Fibroblast of skin of right biceps (primary cell): ENCODE measurements at places on chromosomes 1 and 21.

- no peak for DNase-seq
Measured at GRCh38 chr1:19442154-19443096, 42.9 kb downstream of the CAPZB start.

DNA sequence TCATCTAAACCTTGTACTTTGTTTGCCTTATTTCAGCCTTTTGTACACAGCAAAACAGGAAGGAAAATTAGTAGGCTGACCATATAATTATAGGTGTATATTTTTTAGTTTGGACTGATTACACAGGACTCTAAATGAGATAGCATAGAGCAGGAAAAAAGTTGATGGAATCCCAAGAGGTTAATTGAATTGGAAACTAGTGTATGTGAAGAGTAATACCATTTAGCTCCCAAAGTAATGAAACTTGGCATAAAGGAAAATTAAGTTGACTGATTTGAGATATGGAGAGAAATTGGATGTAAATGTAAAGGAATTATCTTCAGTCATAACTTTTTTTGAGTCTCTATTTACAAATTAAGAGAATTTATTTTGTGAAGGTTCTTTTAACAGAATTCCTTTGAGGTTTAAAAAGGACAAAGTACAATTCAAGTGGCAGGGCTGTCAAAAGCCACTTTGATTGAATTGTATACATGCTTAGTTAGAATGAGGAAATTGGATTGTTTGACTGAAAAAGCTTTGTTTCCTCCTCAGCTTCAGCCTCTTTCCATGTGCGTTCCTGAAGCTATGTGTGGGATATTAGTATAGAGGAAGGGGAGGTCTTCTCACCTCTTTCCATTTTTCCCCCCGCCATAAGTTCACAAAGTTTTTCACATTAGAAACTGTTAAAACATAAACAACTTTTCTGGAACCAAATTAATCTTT lies 26.4 kb downstream of the SNX27 start:
- DNase-seq = no peak

DNA sequence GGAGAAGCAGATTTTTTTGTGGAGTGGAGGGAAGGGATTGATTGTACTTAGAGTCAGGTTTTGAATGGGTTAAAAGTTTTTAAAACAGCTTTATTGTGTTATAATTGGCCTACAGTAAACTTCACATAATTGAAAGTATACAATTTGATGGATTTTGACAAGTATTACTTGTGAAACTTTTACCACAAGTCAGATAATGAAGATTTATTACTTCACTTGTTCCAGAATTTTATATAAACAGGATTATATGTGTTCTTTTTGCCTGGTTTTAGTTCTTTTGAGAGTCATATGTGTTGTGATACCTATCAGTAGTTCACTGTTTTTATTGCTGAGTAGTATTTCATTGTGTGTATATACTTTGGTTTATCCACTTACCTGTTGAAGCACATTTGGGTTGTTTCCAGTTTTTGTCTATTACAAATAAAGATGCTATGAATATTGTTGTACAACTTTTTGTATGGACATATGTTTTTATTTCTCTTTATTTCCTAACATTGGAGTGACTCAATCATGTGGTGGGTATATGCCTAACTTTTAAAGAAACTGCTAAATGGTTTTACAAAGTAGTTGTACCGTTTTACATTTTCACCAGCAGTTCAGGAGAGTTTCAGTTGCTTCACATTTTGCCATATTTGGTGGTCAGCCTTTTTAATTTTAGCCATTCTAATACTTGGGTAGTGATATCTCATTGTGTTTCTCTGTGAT lies 71.0 kb downstream of the DYRK1A start:
- no peak for DNase-seq

GRCh38 chr1:169945181-169945580 lies 51.5 kb upstream of the SCYL3 start:
- DNase-seq = no peak

DNA sequence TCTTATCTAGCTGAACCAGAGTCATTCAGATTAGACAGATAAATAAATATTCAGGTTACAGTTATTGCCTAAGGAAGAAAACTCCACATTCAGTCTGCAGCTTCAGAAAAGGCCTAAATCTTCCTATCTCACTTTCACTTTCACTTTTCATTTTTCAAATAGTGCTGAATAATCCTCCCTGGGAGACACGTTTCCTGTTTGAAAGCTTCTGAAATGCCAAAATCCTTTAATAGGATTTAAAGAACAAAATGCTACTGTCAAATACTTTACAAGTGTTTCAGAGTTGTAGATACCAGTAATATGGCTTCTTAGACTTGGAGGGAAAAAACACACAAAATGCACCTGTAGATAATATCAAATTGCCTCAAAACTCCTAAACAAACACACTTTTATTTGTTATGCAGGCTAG lies 3.9 kb downstream of the PSMB2 start:
- peak; percentile 36 for DNase-seq

- DNase-seq = peak; percentile 56
Measured at GRCh38 chr1:43147625-43148327, 24.3 kb downstream of the EBNA1BP2 start.
